ENCODE measurements at places on chromosomes 11 and 22. TPM values are rescaled to one million over a fixed set of nuclear protein-coding genes. Genes with fewer than 3 reads are reported as not detected.

DNA sequence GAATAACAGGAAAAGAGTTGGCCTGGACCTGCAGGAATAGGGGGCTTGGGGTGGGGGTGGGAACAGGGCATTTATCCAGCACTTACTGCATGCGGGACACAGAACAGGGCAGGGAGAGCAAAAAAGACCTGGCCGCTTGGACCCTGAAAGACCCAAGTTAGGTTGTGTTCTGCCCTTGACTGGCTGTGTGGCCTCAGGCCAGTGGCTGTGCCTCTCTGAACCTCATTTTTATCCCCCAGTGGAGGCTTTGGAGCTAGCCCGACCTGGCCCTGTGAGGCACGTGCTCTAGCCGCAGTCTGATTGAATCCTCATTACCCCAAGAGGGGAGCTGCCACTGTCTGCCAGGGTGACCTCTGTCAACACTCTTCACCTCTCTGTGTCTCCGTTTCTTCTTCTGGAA, 68.7 kb downstream of the MN1 start:
- no peak for DNase-seq

- no peak for DNase-seq
Observed at GRCh38 chr11:6660712-6661111, 5.1 kb upstream of the DCHS1 start.

GRCh38 chr11:9266926-9267325, 1.8 kb upstream of the DENND5A start:
- DNase-seq, result no peak

GRCh38 chr11:1310772-1311468, 1.5 kb upstream of the TOLLIP start:
- peak; percentile 70 for DNase-seq

INSC gene
- total RNA-seq, result 0.64 TPM

DNA sequence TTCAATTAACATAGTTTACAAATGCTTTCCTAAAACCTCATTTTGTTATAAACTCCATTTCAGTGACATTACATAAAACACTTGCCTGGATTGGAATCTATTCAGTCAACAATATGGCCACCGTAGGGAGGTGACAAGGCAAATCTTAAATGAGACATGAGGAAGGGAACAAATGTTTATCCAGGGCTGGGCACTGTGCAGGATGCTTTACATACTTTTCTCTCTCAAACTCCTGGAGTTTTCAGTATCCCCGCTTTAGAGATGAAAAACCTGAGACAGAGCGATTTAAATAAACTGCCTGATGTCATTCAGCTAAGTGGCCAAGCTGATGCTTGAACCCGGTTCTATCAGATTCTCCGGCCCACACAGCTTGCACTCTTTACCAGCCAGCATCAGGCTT, 259.9 kb downstream of the CADM1 start:
- DNase-seq, result no peak

- DNase-seq, result no peak
Observed at GRCh38 chr11:92607969-92608722, 361.3 kb upstream of the MTNR1B start.
